ENCODE measurements at places on chromosomes 7 and 10.

DNA sequence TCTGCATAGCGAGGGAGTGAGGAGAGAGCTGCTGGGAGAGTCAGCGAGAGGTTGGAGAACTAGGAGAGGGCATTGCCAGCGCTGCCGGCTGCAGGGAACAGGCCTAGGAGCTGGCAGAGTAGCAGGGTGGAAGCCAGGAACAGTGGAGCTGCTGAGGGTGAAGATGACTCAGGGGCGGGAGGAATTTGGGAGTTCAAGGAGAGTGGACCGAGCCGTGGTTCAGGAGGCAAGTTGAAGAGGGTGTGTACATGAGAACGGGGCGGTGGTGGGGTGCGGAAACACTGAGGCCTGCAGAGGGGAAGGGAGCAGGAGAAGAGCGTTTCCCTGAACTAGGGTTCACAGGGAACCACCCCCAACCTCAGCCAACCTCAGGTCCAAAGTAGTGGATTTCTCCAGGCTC, 31.5 kb downstream of the HIF1AN start:
- no peak for DNase-seq

- no peak for DNase-seq
Observed at GRCh38 chr10:88962336-88962735, 9.8 kb upstream of the ACTA2 start.

DNA sequence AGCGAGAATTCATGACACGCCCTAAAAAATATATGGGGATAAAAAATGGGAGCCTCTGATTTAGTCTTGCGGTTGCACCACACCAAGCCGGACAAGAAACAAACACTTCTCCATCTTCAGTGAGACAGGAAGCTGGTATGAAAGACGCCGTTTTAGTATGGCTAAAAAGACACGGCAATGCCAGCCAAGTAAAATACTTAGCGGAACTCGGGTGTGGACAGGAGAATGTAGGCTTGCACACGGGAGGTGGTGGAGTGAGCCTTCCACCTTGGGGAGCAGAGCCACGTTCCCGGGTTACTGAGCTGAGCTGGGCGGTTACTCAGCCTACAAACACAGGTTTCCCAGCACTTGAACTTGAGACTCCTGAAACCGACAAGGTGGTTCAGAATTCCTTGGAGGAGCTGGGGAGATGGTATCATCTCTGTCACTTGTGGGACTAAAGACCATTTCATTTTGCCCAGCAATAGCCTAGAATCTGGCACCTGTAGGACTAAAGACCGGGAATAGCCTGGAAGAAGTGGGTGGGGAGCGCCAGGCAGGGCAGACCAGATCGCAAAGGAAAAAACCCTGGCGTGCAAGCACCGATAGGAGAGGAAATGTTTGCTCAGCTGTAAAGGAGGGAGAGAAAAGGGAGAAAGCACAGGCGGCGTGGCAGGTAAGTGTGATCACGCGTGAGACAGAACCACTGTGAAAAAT, 34.8 kb upstream of the SEPHS1 start:
- no peak for DNase-seq

DNA sequence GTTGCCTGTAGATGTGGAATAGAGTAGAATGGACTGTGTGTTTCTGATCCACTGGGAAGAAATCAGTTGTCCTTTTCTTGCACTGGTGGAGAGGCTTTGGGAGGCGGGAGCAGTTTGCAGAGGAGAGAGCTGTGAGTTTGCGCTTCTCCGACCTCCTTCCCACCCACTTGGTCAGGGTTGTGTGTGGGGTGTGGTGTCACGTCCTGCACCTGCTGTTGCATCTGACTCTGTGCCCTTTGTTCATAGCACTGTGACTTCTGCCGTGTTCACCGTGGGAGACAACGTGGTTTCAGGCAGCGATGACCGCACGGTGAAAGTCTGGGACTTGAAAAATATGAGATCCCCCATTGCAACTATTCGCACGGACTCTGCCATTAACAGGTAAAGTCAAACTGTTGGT, 67.8 kb downstream of the WDR37 start:
- no peak for DNase-seq

DNA sequence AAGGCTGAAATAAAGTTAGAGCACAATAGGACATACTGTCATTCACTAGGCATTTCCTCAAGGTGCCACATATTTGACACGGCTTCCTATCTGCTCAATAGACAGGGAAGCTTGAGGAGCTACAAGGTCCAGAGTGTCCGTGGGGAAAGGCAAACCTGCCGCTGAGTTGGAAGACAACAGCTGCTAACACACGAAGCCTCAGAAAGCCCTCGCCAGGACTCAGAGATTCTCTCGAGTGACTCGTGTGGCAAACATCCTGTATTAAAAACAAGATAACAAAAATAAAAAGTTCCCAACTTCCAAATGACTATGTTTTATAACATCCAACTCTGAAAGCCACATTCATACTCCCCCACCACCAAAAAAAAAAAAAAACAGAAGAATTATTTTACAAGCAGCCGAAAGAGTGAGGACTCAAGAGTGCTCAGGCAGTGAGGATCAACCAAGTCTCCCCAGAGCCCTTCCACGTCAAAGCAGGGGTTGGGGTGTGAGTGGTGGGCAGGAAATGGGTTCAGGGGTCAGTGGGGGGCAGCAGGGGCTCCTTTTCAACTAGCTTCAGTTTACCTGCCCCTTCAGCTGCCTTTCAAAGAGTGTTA, 67.6 kb downstream of the STK17A start:
- no peak for DNase-seq

- DNase-seq: no peak
Observed at GRCh38 chr7:4742852-4743251, 32.6 kb upstream of the AP5Z1 start.

DNA sequence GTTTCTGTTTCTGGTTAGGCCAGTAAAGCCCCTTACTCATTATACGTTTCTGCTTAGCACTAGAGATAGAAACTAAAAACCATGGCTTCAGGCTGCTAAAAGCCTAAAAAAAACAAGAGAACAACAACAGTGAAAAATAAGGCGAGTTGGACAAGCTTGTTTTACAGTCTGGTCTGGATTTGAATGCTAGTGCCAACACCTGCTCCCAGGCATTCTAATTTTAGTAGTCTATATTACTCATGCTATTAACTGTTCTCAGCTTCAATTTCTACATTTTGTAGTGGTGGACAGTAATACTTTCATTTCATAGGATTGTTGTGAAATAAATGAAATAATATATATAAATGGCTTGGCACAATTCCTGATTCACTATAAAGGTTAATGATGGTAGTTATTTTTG, 108.5 kb downstream of the HBP1 start:
- DNase-seq: no peak

DNA sequence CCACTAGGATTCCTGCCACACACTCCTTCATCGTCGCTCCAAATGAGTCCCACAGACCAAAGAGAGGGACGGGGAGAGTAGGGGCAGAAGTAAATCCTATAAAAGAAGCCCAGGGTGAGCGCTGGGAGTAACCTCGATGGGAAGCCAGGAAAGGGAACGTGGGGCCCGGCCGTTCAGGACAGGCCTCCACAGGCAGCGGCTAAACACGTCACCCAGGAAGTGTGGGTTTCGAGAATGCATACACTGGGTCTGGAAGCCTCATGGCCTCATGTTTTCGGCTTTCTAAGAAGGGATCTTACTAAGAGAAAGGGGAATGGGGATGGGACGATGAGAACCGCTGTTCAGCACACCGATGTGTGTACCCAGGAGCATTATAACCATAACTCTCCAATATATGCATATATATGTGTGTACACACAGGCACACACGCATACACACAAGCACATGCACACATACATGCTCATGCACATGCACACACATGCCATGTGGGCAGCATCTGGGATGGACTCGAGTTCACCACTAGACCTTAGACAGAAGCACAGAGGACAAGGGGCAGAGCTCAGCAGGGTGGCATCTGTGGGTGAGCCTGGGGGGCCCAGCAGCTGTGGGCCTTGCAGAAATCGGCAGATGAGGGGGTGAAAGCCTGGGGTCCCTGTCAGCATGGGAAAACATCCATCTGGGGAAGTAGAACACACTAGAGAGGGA, 14.8 kb upstream of the CNPY1 start:
- DNase-seq: no peak

DNA sequence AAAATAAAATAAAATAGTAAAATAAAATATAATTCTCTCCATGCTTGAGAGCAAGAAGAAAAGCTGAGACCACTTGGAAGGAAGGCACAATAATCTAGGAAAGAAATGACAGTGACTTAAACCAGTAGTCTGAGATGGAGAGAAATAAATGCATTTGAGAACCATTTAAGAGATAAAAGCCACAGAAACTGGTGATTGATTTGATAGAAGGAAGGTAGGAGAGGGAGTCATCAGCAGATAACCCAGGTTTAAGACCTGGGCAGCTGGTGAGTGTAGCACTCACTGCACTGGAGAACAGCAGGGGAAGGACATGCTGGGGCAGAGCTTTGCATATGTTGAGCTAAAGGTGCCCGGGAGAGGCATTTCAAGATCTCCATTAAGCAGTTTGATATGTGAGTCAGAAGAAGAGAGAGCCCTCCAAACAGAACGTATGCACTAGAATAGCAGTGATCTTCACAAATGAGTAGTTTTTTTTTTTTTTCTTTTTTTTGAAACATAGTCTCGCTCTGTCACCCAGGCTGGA, 268.0 kb downstream of the DYNC1I1 start:
- DNase-seq: no peak

GRCh38 chr7:95472581-95473161, 13.1 kb upstream of the ASB4 start:
- no peak for DNase-seq

DNA sequence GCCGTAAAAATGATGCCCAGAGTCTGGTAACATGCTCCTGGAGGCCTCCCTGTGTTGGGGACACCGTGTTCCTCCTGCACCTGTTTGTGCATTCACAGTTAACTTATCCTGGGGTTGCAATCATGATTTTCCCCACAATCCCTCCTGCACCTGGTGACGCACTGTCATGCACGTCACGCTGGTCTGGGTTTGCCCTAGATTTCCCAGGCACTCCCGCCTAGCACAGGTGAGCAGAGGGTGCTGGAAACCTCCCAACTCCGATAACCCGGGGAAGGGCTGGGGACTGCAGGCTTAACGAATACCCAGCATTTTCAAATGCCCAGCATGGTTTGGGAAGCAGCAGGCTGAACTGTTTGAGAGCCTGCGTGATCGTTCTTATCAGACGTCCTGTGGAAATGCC, 427.1 kb downstream of the TCERG1L start:
- DNase-seq: no peak

DNA sequence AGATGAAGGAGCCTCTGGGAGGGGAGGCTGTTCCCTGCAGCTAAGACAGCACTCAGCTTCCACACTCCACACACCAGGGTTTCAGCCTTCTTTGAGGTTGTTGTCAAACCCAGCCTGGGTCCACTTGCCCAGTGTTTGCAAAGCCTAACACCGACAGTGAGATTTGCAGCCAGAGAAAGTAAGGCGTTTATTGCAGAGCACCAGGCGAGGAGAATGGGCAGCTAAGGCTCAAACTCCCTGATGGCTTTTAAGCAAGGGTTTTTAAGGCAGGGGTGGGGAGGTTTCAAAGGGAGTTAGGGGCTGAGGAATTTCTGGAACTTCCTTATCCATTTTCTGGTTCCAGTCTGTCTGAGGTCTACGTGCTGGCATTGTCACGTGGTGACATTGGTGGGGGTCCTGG, 4.7 kb upstream of the ZNF775 start:
- no peak for DNase-seq

DNA sequence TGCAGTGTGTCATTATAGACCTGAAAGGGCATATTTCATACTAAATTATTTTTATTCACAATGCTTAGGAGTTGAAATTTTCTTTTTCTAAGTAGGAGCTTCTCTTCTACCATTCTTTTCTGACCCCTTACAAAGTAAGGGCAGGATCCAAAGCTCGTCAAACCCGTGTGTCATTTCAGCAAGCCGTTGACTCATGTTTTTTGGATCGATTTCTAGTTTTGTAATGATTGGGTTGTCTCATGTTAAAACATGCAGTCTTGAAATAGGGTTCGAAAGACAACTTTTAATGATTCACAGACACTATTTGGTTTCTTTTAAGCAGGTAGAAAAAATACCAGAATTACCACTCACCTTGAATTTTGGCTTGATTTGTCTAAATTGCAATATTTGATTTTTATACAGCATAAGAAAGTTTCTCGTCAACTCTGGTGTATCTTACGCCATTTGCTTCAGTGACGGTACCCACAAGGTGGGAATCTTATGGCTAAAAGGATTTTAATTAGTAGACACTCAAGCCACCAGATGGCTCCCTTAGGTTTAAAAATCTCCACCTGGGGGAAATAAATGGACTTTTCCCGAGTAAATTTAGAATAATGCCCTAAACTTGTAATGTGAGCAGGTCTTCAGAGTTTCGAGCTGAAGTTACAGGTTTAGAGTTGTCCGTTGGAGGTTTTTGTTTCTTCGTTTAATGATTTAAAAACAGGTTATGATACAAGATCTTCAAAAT, 283.4 kb downstream of the CCDC3 start:
- DNase-seq: no peak

DNA sequence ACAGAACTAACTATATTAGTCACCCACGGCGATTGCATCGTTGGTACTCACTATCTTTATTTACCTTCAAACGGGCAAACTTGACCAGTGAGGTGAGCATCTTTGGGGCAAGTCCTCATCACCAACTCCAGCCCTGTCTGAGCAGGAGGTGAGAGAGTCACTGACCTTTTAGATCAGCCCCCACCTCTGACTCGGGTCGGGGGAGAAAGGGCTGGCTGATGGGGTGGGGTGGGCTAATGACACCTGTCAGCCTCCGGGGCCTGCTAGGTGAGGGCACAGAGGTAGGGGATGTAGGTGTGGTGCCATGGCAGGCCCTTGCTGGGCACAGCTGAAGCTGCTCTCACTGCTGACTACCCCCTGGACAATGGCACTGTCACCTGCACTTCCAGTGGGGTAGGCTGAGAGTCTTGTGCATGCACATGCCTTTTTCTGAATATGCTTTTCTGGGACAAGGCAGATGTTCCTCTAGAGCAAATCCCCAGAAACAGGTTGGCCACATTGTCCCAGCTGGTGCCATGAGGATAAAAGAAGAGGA, 359.5 kb upstream of the MKI67 start:
- no peak for DNase-seq

GRCh38 chr7:152894295-152895170, 135.0 kb downstream of the ACTR3B start:
- DNase-seq: no peak

GRCh38 chr10:124299696-124300095, 119.0 kb downstream of the OAT start:
- DNase-seq: no peak

GRCh38 chr10:22315455-22316285, 518 bp upstream of the COMMD3 start:
- no peak for DNase-seq

- DNase-seq: no peak
Observed at GRCh38 chr10:86285136-86285790, 81.3 kb downstream of the GRID1 start.

GRCh38 chr10:644076-644942, 45.2 kb downstream of the DIP2C start:
- DNase-seq: no peak

- no peak for DNase-seq
Observed at GRCh38 chr10:96716390-96716789, 3.9 kb downstream of the PIK3AP1 start.

GRCh38 chr10:96747734-96748550, 27.6 kb upstream of the PIK3AP1 start:
- no peak for DNase-seq

- no peak for DNase-seq
Observed at GRCh38 chr7:130433301-130433700, 7.5 kb downstream of the CEP41 start.

GRCh38 chr7:47466832-47467231, 115.1 kb downstream of the TNS3 start:
- DNase-seq: no peak

- DNase-seq: no peak
Observed at GRCh38 chr7:81769891-81770727, at the start of gene HGF. Gene HGF, minus strand, starts transcription at chr7:81770047. Its CDS starts 76 bp downstream, at chr7:81769971.

- DNase-seq: no peak
Observed at GRCh38 chr10:119652361-119652730, 1.2 kb downstream of the BAG3 start.

Measured in stimulated activated CD4-positive, alpha-beta T cell treated with anti-CD3 and anti-CD28 coated beads, Interleukin-1b, Interleukin-23, amount 100 ng/mL, for 48 hours (primary cell).